ENCODE measurements at places on chromosomes 3 and 15.

- no peak for DNase-seq
These were observed 71.3 kb downstream of the CMTM8 start for GRCh38 chr3:32309654-32310242.

DNA sequence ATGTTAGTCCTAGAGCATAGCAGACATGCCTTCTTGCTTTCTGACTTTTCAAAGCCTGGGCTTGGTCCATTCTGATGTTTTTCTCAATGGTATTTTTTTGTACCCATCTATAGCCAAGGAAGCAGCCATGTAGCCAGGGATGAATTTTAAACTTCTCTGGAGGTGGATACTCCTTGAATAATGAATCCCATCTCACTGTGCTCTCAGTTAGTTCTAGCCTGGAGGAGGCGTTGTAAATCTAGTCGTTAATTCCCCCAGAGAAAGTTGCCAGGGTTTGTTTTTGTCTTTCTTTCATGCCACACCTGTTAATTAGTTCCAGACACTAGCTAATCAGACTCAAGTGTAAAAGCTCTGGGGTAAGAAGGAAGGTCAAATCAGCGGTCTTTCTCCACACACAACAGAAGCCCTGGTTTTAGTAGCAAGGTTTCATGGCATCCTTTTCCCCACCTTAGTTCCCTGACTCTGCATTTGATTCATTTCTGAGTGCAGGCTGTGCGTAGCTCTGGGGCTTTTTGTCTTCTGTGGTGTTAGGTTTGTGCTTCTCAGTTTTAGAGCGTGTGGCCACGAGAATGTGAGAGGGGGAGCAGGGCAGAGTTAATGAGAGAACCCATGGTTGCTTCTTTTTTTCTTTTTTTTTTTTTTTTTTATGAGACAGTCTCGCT is 19.7 kb downstream of the PTPRG start:
- DNase-seq = no peak

GRCh38 chr3:96706509-96706908 is 107.9 kb upstream of the EPHA6 start:
- DNase-seq = no peak

GRCh38 chr3:64650096-64650622 is 37.6 kb downstream of the ADAMTS9 start:
- DNase-seq = no peak

- DNase-seq = no peak
These were observed 20.2 kb downstream of the CFAP91 start for GRCh38 chr3:119723022-119723421.

DNA sequence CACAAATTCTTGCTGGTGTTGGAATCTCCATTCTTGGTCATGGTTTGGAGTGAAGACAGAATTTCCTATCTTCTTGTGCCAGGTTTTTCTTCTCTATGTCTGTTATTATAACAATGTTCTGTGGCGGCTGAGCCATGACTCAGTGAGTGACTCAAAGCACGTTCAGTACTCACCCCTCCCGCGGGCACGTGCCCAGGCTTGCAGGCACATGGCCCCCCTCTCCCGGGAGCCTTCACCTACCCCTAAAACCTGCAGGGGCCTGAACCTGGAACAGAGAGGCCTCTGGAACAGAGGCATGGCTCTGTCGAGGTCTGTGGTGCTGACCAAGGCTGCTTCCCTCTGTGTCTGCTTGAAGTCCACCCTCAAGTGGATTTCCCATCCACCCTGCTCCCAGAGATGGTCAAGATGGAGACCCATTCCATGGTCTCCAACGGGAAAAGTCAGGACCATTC is 27.6 kb downstream of the PLXNB1 start:
- DNase-seq = no peak

DNA sequence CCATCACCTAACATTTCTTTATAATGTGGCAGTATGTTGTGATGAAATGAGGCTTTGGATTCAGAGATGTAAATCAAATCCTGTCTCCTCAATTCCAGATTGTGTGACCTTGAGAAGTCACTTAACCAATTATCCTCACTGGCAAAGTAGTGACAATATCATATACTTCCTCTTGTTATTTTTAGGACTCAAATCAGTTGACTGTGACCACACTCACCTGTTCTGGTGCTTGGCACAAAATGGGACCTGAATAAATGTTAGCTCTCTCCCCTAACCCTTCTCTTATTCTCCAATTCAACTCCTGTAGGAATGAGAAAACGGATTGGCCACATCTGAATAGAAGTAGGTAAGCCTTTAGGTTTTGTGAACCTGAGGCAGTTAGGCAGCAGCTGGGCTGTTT is 42.1 kb downstream of the IQCH start:
- DNase-seq = no peak

DNA sequence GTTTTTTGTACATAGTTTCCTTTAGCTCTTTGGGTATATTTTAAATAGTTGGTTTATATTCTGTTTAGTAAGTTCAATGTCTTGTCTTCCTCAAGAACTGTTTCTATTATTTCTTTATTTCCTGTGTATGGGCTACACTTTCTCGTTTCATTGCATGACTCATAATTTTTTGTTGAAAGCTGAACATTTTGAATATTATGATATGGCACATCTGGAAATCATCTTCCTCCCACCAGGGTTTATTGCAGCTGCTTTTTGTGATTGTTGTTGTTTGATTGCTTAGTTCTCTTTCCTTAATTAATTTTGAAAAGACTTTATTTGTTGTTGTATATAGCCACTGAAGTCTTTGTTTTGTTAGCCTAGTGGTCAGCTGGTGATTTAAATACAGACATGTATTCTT is 43.8 kb downstream of the LSM3 start:
- DNase-seq = no peak

GRCh38 chr3:44175070-44175469 is 66.6 kb upstream of the TOPAZ1 start:
- no peak for DNase-seq

DNA sequence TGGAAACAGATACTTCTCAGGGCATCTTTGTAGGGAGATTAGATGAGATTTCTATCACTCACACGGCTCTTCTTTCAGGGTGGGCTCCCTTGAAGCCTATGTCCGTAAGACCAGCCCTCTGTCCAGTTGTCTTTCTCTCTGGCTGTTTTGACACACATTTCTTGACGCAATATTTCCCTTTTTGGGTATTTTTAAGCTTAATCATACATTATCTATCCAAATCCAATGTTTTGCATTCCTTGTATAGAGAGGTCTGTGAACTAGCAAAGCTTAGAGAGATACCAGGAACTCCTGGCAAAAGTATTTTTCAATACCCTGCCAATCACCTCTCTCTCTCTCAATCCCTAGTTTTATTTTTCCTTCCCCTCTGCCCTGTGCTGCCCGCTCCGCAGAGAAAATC is 79.3 kb downstream of the EOMES start:
- no peak for DNase-seq
